ENCODE measurements at places on chromosomes 11 and 22. TPM values are rescaled to one million over a fixed set of nuclear protein-coding genes. Genes with fewer than 3 reads are reported as not detected.

The PHOX2A gene
- not detected for total RNA-seq

The ANO1 gene
- 38.4 TPM for total RNA-seq

The MRGPRF gene
- not detected for total RNA-seq

The OR51I1 gene
- not detected for total RNA-seq

The C11orf86 gene
- not detected for total RNA-seq

The IGLL5 gene
- total RNA-seq: not detected

The DTX4 gene
- total RNA-seq: 1.7 TPM

The DCUN1D5 gene
- 76.6 TPM for total RNA-seq

The MMP10 gene
- 10.3 TPM for total RNA-seq

The TEAD1 gene
- total RNA-seq: 37.9 TPM

The TEX54 gene
- total RNA-seq: not detected

The SCN4B gene
- 2.6 TPM for total RNA-seq

The MUC15 gene
- 1.7 TPM for total RNA-seq

The TMPRSS13 gene
- 6.8 TPM for total RNA-seq

Data from nasal cavity respiratory epithelium epithelial cell of viscerocranial mucosa (primary cell).